OCI-M1 (cell line): ENCODE measurements at places on chromosomes 16 and 17.

DNA sequence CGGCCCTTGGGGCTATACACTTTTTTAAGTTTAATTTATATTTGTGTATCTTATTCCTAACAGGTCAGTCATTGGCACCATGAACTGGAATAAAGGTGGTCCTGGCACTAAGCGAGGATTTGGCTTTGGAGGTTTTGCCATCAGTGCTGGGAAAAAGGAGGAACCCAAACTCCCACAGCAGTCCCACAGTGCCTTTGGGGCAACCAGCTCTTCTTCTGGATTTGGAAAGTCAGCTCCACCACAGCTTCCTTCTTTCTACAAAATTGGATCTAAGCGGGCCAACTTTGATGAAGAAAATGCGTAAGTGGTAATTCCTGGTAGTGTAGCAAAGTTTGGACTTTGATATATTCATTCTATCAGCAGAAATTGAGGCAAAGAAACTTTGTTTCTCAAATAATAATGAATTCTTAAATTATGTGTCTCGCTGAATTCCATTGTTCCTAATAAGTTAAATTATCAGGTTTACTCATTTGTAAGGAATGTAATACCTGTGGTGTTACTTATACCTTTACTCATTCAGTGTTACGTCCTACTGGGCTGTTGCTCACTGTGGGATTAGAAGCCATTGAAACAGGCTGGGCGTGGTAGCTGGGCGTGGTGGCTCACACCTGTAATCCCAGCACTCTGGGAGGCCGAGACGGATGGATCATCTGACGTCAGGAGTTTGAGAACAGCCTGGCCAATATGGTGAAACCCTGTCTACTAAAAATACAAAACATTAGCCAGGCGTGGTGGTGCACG, 13.2 kb downstream of the DDX42 start:
- no peak for DNase-seq

DNA sequence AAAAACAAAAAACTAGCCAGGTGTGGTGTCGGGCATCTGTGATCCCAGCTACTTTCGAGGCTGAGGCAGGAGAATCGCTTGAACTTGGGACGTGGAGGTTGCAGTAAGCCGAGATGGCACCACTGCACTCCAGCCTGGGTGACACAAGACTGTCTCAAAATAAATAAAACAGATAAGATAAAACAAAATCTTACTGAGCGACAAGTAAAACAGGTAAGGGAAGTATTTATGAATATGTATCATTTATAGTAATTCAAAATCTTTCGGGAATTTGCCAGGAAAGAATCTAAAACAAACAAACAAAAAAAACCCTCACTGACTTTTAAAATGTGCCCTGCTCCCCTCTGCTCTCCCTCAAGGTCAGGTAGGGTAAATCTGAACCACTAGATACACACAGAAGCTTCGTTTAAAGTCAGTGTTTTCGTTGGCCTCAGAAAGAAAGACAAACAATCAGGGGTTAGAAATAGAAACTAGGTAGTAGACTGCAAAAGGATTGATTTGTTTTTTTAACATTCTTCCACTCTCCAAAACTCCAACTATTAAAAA, 2.1 kb downstream of the PRPSAP1 start:
- no peak for DNase-seq

DNA sequence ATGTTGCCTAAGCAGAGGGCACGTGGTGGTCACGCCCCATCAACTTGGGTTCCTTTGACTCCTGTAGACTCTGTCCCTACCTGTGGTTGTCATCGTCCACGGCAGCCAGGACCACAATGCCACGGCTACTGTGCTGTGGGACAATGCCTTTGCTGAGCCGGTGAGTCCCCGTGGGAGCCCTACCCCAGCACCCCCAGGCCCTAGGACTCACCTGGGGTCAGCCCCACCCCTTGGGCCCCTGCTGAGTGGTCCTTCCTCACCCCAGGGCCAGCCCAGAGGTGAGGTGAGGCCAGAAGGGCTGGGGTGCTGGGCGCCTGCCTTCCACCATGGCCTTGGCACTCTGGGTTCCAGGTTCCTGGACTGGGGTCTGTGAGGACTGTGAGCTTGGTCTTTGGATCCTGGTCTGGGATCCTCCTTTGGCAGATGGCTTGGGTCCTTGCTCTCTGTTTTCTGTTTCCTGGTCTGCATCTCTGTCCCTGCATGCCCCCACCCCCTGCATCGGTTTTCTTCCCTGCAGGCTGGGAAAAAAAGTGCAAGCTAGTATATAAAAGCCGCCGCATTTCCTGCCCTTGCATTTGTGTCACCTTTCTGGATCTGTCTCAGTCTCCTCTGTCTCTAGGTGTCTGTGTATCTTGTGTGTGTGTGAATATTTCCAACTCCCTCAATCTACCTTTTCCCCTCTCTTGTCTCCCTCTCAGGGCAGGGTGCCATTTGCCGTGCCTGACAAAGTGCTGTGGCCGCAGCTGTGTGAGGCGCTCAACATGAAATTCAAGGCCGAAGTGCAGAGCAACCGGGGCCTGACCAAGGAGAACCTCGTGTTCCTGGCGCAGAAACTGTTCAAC, 17.5 kb downstream of the STAT5A start:
- DNase-seq, result no peak

DNA sequence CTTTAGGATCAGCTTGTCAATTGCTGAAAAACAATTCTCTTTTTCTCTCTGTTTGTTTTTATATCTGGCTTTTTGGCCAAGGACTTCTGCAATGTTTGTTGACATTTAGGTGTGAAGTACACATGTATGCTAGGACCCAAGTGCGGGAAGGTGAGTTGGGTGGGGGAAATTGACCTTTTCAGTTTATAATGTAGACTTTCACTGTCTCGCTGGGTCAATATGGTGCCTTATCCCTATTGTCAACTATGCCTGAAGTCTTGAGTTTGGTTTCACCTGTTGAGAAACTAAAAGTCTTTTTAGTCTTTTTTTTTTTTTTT, 9.5 kb downstream of the WWP2 start:
- no peak for DNase-seq

GRCh38 chr17:29240968-29241963, 5.4 kb upstream of the CRYBA1 start:
- peak; percentile 41 for DNase-seq

GRCh38 chr17:57261084-57261461, 4.8 kb downstream of the MSI2 start:
- no peak for DNase-seq

GRCh38 chr17:13140750-13141149, 122.9 kb upstream of the ELAC2 start:
- no peak for DNase-seq

DNA sequence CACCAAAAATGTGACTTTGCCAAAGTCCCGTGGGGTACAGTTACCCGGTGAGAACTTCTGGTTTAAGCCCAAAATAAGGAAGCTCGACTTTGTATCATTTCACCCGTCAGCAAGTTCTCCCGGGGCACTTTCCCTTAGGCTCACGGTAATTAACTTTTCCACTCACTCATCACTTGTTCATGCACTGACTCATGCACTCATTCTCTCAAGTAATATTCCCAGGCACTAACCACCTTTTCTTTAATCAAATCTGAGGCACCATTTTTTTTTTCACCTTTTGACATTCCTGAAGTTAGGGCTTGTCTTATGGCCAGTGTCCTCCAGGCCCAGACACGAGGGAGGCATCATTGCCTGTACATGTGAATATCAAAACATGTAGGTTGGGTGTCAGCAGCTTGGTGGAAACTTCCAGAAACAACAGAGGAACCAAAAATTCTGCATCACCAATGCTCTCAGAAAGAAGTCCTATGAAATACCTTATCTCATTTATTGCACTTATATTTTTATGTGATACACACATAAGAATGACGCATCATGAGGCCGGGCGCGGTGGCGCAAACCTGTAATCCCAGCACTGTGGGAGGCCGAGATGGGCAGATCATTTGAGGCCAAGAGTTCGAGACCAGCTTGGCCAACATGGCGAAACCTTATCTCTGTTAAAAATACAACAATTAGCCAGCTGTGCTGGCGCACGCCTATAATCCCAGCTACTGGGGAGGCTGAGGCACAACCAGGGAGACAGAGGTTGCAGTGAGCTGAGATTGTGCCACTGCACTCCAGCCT, 36.1 kb upstream of the ATP2C2 start:
- no peak for DNase-seq

DNA sequence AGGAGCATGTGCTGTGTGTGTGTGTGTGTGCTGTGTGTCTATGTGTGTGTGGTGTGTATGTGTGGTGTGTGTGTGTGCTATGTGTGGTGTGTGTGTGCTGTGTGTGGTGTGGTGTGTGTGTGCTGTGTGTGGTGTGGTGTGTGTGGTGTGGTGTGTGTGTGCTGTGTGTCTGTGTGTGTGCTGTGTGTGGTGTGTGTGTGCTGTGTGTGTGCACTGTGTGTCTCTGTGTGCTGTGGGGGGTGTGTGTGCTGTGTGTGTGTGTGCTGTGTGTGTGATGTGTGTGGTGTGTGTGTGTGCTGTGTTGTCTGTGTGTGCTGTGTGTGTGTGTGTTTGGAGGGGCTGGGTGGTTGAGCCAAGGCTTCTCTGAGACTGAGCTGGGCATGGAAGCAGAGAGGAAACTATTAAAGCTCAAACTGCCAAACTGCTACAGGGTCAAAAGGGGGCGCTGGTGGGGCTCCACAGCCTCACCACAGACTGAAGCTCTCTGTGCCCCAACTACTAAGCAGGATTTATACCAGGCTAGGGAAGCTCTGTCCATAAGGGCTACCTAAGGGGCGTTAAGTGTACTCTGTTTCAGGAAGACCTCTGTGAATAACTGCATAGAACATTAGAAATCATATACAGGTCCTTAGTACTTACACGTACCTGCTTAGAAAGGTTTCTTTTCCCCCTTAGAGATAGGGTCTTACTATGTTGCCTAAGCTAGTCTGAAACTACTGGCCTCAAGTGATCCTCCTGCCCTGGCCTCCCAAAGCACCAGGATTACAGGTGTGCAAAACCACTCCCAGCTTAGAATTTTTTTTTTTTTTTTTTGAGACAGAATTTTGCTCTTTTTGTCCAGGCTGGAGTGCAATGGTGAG, 27.8 kb upstream of the GHDC start:
- peak; percentile 70 for DNase-seq

DNA sequence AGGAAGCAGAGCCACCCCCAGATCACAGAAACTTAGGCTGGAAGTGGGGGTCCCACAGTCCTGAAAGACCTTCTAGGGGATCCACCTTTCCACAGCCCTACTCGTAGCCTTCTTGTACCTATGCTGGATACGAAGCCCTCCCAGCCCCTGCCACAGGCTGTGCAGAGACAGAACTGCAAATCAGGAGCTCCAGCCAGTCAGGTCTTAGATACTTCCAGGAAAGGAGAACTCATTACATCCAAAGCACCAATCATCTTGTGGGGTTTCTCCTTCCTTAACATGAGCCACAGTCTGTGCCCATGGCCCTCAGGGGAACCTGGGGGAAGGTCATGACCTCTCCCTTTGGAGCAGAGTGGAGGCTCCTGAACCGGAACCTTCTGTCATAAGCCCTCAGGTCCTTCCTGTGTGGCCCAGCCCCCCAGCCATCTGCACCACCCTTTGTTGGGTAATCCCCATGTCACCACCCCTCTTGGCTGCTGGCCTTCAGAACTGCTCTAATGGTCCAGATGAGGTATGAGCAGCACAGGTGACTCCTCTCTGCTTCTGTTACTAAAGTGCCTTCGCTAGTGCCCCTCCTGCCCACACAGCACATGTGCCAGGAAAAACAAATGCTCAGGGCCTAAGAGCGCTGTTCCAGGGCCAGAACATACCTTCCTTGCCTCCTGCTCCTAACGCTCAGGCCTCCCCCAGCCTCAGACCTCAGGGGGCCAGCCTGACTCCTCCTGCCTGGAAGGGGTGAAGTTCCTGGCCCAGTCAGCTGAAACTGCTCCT, 14.6 kb downstream of the SRCIN1 start:
- peak; percentile 14 for DNase-seq

DNA sequence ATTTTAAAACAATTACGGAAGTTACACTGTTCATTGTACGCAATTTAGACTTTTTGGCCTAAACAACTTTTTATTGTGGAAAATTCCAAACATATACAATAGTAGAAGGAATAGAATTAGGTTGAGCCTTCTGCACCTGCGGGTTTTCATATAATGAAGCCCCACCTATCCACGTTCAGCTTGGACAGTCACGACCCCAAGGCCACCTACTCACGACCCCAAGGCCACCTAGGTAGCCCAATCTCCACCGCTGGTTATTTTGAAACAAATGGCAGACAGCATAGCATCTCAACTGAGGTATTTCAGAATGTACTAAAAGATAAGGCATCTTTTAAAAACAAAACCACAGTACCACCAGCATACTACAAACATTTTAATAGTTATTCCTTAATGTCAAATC, 631 bp downstream of the NLRC5 start:
- no peak for DNase-seq

- DNase-seq, result peak; percentile 42
Observed at GRCh38 chr17:37605813-37606505, 3.3 kb downstream of the SYNRG start.
